ENCODE measurements at places on chromosomes 5 and 9. TPM values are rescaled to one million over a fixed set of nuclear protein-coding genes. Genes with fewer than 3 reads are reported as not detected.

Gene NDUFS6
- 27.9 TPM for total RNA-seq

Gene PCDHA9
- total RNA-seq, result not detected

Gene ANGPTL2
- total RNA-seq, result 51.3 TPM

Gene FAM221B
- not detected for total RNA-seq

Gene HSD17B3
- total RNA-seq, result 0.46 TPM

Gene C9orf85
- 10.7 TPM for total RNA-seq

Gene TLX3
- total RNA-seq, result not detected

Gene YTHDC2
- total RNA-seq, result 26.3 TPM
